ENCODE measurements at places on chromosomes 13 and 19.

- DNase-seq: peak; percentile 38
Observed at GRCh38 chr13:50589139-50589538, 254.4 kb downstream of the DLEU7 start.

- DNase-seq: no peak
Observed at GRCh38 chr13:107964395-107964794, 250.9 kb downstream of the LIG4 start.

DNA sequence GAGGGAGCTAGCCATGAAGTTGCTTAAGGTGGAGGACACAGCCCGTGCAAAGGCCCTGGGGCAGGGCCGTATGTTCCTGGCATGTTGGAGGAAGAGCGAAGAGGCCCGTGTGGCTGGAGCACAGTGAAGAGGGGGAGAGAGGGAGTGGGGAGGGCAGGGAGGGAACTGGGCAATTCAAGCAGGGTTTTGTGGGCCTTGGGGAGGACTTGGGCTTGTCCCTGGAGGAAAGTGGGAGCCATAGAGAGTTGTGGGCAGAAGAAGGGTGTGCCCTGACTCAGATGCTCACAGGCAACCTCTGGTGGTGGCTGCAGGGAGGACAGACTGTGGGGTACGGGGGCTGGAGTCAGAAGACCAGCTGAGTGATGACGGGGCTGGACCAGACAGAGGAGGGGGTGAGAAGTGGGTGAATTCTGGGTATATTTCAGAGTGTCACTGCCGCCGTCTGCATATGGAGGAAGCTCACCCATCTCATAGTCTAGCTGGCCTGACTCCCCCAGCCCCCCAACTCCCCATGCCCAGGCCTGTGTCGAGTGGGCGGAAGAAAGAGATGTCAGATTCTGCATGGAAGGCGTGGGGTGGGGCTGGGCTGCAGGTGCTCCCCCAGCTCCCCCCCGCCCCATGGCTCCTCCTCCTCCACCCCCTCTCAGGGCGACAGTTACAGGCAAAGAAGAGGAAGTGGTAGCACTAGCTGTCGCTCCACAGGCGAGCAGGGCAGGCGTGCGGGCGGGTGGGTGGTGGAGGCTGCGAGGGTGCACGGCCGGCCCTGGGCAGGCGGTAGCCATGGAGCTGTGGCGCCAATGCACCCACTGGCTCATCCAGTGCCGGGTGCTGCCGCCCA is at the start of gene VAV1:
TSS of gene VAV1 (plus strand) at position 681 of the 838 bp plus-strand sequence. CDS start at position 781, 100 bp downstream.
- DNase-seq: no peak

DNA sequence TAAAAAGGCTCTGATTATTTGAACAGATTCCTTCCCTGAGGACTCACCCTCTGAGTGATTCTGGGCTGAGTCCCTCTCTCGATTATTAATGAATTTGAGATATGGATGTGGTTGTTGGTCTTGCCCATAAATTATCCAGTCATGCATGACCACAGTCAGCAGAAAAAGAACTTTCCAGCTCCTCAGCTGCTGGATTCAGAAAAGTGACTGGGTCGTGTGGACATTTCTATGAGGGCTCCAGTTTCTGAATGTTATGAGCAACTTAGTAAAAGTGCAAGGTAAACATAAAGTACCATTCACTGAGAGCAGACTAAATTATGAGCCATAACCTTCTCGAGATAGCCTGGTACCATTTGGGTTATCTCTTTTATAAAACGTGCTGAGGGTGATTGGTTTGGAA is 100.1 kb upstream of the CLDN10 start:
- no peak for DNase-seq

DNA sequence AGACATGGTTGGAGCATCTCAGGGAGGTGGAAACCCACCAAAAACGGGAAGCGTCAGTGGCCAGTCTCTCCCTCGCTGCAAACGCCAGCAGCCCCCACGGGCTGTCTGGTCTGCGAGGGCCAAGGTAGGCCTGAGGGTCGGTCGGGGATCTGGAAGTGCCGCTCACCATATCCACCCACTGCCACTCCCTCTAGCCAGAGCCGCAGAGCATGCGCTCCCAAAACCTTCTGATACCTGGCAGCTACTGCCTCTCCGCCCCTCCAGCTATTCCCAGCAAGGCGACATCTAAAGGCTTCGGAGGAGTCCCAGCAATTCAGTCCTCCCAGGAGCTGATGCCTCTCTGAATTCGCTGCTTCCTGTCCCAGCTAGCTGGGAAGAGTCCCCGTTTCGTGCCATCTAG is 4.4 kb upstream of the FKRP start:
- no peak for DNase-seq

GRCh38 chr13:100604918-100605710 is 16.5 kb upstream of the GGACT start:
- DNase-seq: no peak

All from amniotic stem cell (primary cell).